ENCODE measurements at places on chromosomes 4 and X. TPM values are rescaled to one million over a fixed set of nuclear protein-coding genes. Genes with fewer than 3 reads are reported as not detected.

DNA sequence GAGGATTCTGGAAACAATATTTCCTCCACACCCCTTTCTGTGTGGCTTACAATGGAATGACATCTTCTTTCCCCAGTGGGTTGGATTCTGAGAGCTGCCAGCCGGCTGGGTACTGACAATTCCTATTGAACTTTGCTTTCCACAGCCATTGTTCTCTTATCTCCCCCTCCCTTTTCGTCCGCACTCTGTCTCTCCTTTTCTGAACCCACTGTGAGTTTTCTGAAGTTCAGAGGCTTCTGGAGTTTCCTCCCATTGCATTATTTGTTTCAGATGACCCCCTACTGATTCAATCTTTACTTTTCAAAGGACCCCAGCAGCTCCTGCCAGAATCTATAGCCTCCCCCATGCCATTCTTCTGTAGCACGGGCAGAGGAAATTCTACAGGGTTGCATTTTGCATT is 10.4 kb downstream of the SMPX start:
- H3K4me3 ChIP-seq: no peak overlapping the region
- H3K27ac ChIP-seq: no peak overlapping the region
- H3K36me3 ChIP-seq: no peaks in the 10 kb centered on the region

DNA sequence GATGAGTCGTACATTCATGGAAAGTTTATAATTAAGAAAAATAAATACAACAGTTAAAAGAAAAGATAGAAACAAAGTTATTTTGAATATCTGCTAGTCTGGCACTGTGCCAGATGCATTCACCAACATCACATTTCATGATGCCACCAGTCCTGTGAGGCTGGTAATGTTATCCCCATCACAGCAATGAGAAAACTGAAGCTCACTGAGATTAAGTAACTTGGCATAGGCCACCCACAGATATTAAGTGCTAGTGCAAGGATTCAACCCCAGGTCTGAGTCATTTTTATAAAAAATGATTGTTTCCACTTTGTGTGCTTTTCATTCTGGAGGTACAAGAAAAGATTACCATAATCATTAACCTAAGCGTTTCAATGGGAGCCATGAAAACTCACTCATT is 65.0 kb upstream of the IL15 start:
- H3K27ac ChIP-seq: no peak overlapping the region
- no peaks in the 10 kb centered on the region for H3K27me3 ChIP-seq
- no peak for DNase-seq

GRCh38 chr4:6715704-6716017 is 313 bp upstream of the BLOC1S4 start:
- no peaks in the 10 kb centered on the region for H3K36me3 ChIP-seq
- H3K4me1 ChIP-seq: peaks cover 15% of the 10 kb centered on the region
- no peaks in the 10 kb centered on the region for H3K27me3 ChIP-seq
- peak overlapping the region; percentile 77 for H3K27ac ChIP-seq

- DNase-seq: no peak
- no peak overlapping the region for H3K4me3 ChIP-seq
- H3K4me1 ChIP-seq: no peaks in the 10 kb centered on the region
- no peaks in the 10 kb centered on the region for H3K36me3 ChIP-seq
- H3K27me3 ChIP-seq: no peaks in the 10 kb centered on the region
These were observed 225.4 kb downstream of the PTTG2 start for GRCh38 chr4:38185406-38186144.

DNA sequence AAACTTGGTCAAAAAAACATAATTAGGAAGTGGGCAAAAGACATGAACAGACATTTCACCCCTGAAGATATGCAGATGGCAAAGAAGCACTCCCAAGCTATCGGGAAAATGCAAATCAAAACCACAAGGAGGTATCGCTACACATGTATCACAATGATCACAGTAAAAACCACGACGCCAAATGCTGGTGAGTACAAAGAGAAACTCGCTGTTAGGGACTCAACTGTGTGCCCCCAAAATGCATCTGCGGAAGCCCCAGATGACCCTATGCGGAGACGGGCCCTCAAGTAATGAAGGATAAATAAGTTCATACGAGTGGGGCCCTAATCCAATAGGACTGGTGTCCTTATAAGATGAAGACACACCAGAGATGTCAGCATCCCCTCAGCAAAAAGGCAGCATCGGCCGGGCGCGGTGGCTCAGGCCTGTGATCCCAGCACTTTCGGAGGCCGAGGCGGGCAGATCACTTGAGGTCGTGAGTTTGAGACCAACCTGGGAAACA is 10.2 kb downstream of the GAK start:
- H3K36me3 ChIP-seq: no peaks in the 10 kb centered on the region
- no peaks in the 10 kb centered on the region for H3K4me1 ChIP-seq
- DNase-seq: no peak
- H3K27me3 ChIP-seq: no peaks in the 10 kb centered on the region
- H3K4me3 ChIP-seq: no peak overlapping the region

GRCh38 chr4:138894011-138894410 is 121.6 kb upstream of the NOCT start:
- H3K27me3 ChIP-seq: no peaks in the 10 kb centered on the region
- H3K4me1 ChIP-seq: no peaks in the 10 kb centered on the region
- H3K36me3 ChIP-seq: no peaks in the 10 kb centered on the region

DNA sequence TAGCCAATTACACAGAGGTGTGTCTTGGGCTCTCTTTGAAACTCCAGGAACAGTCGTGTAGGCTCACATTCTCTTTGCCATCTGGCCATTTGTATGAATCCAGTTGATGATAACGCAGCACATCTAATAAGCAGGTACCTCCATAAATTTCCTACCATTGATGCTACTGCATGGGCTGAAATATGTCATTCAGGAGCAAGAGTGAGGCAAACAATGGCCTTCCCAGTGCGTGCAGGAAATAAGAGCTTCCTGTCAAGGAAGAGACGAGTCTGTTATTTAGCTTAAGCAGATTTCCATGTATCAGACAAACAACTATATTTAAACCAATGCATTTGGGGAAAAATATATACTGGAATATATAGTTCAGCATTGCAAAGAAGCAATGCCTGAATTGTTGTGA is 102.1 kb upstream of the MXRA5 start:
- no peaks in the 10 kb centered on the region for H3K36me3 ChIP-seq
- H3K27me3 ChIP-seq: no peaks in the 10 kb centered on the region
- no peak for DNase-seq

DNA sequence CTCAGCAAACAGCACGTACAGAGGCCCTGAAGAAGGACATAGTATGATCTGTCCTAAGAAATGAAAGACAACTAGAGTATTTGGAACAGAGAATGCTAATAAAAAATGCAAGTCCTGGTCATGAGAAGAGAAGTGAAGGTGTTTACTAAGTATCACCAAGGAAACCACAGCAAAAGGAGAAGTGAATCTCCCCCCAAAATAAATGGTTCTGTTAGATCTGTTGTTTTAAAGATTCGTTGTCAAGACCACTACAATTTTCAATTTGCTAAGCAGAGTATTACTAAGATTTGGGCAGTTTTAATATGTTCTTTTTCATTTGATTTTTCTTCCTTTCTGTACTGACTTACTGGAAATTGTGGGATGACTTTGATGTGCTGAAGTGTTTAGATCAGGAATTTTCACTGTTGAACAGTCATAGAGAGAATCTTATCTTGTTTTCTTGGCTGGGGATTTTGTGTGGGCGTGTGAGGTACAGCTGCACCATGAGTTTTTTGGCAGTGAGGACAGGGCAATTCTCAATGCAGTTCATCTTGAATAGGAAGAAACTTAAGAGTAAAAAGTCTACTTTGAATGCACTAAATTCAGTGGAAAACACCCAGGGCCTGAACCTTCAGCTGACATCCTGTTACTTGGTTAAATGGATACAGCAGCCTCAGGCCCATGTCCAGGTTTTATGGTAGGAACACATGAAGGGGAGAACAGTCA is 132.2 kb downstream of the STIM2 start:
- H3K4me1 ChIP-seq: no peaks in the 10 kb centered on the region
- no peaks in the 10 kb centered on the region for H3K27me3 ChIP-seq
- H3K36me3 ChIP-seq: no peaks in the 10 kb centered on the region
- H3K4me3 ChIP-seq: no peak overlapping the region
- H3K27ac ChIP-seq: no peak overlapping the region
- DNase-seq: no peak

DNA sequence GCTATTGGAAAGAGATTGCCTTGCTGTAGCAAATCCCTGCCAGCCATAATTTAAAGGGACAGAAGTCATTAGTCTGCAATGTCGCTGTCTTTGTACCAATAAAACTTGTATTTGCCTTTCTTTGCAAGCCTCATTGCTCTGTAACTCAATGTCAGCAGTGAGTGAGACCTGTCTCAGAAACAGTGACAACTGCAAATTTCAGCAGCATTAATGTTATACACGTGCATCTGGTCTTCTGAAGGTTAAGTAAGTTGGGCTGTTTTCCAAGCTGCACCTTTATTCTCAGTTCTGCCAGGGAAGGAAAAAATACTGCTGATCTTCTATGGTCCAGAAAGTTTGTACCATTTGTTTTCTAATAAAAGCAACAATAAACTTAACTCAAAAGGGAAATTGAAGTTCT is 543.1 kb downstream of the TRIML1 start:
- no peak for DNase-seq
- H3K27ac ChIP-seq: no peak overlapping the region
- no peaks in the 10 kb centered on the region for H3K27me3 ChIP-seq
- no peaks in the 10 kb centered on the region for H3K36me3 ChIP-seq
- H3K4me1 ChIP-seq: no peaks in the 10 kb centered on the region
- H3K4me3 ChIP-seq: no peak overlapping the region

GRCh38 chr4:181757910-181758660 is 485.1 kb upstream of the TENM3 start:
- no peak for DNase-seq
- no peaks in the 10 kb centered on the region for H3K4me1 ChIP-seq
- H3K36me3 ChIP-seq: no peaks in the 10 kb centered on the region
- no peaks in the 10 kb centered on the region for H3K27me3 ChIP-seq
- no peak overlapping the region for H3K27ac ChIP-seq
- no peak overlapping the region for H3K4me3 ChIP-seq

DNA sequence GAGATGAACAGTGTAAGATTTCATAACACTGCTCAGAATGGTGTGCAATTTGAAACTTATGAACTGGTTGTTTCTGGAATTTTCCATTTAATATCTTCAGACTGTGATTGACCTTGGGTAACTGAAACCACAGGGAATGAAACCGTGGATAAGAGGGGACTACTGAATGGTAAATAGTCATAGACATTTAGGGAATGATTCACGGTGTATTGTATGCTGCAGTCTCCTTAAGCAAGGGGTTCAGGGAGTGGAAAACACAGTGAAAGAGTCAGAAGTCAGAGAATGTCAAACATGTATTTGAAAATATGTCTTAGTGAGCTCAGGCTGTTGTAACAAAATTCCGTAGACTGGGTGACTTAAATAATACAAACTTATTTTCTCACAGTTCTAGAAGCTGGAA is 398.2 kb upstream of the DIPK2B start:
- H3K27me3 ChIP-seq: no peaks in the 10 kb centered on the region
- no peaks in the 10 kb centered on the region for H3K4me1 ChIP-seq
- no peaks in the 10 kb centered on the region for H3K36me3 ChIP-seq
- no peak for DNase-seq
- H3K27ac ChIP-seq: no peak overlapping the region
- no peak overlapping the region for H3K4me3 ChIP-seq

GRCh38 chr4:72388521-72388920 is 180.5 kb downstream of the ADAMTS3 start:
- DNase-seq: no peak
- no peak overlapping the region for H3K4me3 ChIP-seq
- H3K27me3 ChIP-seq: no peaks in the 10 kb centered on the region
- H3K36me3 ChIP-seq: no peaks in the 10 kb centered on the region

FOXO4 gene
- total RNA-seq: 6.3 TPM

STPG2 gene
- total RNA-seq: not detected

CCDC160 gene
- total RNA-seq: not detected

GLOD5 gene
- 2.1 TPM for total RNA-seq

HERC5 gene
- total RNA-seq: 1.5 TPM

PDE5A gene
- 1.4 TPM for total RNA-seq

All from right lobe of liver (tissue), 6 donors.